Sigmoid colon (tissue), 7 donors: ENCODE measurements at places on chromosomes 5 and 9. TPM values are rescaled to one million over a fixed set of nuclear protein-coding genes. Genes with fewer than 3 reads are reported as not detected.

The LHX3 gene
- total RNA-seq, result not detected

The NME5 gene
- total RNA-seq, result 3.5 TPM

The RABGAP1 gene
- total RNA-seq, result 90.6 TPM

The ELOVL7 gene
- total RNA-seq, result 1.6 TPM

The PFN3 gene
- total RNA-seq, result not detected

The ENTREP1 gene
- 3.8 TPM for total RNA-seq

The CCDC171 gene
- 6.1 TPM for total RNA-seq

The SPATA31A3 gene
- total RNA-seq, result not detected

The CBY3 gene
- 0.66 TPM for total RNA-seq

The SCAMP1 gene
- total RNA-seq, result 36.0 TPM

The HDAC3 gene
- total RNA-seq, result 38.2 TPM

The PAEP gene
- total RNA-seq, result not detected

The SPINK4 gene
- total RNA-seq, result not detected

The LEAP2 gene
- total RNA-seq, result 0.99 TPM

The NR6A1 gene
- total RNA-seq, result 3.0 TPM

The IFNB1 gene
- total RNA-seq, result not detected

The PCDHGB7 gene
- total RNA-seq, result 16.6 TPM

The GTF3C5 gene
- 47.1 TPM for total RNA-seq

The ADAMTS2 gene
- total RNA-seq, result 12.1 TPM

The ZNF782 gene
- 16.1 TPM for total RNA-seq

The DBH gene
- total RNA-seq, result not detected

The ALDH1A1 gene
- 269 TPM for total RNA-seq

The CCDC69 gene
- total RNA-seq, result 247 TPM

The ZNF354C gene
- total RNA-seq, result 10.0 TPM

The IL31RA gene
- total RNA-seq, result not detected

The OTULINL gene
- total RNA-seq, result 5.6 TPM

The HRCT1 gene
- total RNA-seq, result 2.1 TPM

The PCDHB16 gene
- 4.6 TPM for total RNA-seq

The CDC25C gene
- not detected for total RNA-seq

The ITGA1 gene
- total RNA-seq, result 162 TPM

The THBS4 gene
- 55.3 TPM for total RNA-seq

The RANBP17 gene
- total RNA-seq, result 11.4 TPM

The TMEM215 gene
- not detected for total RNA-seq

The SLC36A2 gene
- total RNA-seq, result not detected

The BNIP1 gene
- 9.7 TPM for total RNA-seq

The DMRT3 gene
- total RNA-seq, result not detected

The MPDZ gene
- total RNA-seq, result 69.0 TPM

The PCDHA3 gene
- total RNA-seq, result 1.1 TPM

The C5orf46 gene
- total RNA-seq, result not detected

The RNF208 gene
- total RNA-seq, result 1.9 TPM

The SLC1A1 gene
- total RNA-seq, result 4.3 TPM

The QRFP gene
- total RNA-seq, result not detected

The ANP32B gene
- total RNA-seq, result 49.6 TPM

The OBP2B gene
- not detected for total RNA-seq

The ARL10 gene
- 14.1 TPM for total RNA-seq

The SH3PXD2B gene
- total RNA-seq, result 21.8 TPM

The DOCK2 gene
- total RNA-seq, result 20.5 TPM

The PCDHA10 gene
- 0.27 TPM for total RNA-seq

The RNF145 gene
- 39.3 TPM for total RNA-seq

The PTGER4 gene
- total RNA-seq, result 73.1 TPM

The PDE6A gene
- total RNA-seq, result not detected

The CHD1 gene
- 45.3 TPM for total RNA-seq
